ENCODE measurements at places on chromosomes 2 and 18.

DNA sequence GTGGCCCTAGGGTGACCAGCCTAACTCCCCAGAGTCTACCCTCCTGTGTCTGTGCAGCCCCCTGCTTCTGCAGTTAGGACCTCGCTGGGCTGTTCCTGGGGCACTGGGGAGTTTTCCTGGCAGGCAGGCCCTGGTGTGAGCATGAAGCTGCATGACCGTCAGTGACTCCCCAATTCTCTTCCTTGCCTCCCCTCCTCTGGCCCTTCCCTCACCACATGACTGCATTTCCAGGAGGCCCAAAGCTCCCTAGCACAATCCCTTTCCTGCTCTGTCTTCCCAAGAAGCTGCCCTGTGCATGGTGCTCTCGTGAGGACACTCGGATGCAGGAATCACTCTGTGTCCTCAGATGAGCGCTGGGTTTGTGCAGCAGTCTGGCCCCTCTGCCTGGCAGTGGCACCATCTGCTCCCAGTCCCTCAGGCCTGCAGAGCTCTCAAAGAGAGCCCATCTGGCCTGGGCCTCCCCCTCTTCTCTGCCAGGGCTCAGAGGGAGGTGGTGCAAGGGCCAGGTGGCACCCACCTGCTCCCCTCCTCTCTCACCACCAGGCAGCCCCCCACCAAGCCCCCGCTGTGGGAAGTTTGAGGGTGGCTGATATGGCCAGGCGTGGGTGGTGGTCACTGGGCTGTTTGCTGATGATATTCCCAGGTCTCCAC, 125.6 kb upstream of the HS6ST1 start:
- DNase-seq: no peak

- DNase-seq: peak; percentile 57
Observed at GRCh38 chr2:216777637-216778273, 82.1 kb downstream of the TNP1 start.

DNA sequence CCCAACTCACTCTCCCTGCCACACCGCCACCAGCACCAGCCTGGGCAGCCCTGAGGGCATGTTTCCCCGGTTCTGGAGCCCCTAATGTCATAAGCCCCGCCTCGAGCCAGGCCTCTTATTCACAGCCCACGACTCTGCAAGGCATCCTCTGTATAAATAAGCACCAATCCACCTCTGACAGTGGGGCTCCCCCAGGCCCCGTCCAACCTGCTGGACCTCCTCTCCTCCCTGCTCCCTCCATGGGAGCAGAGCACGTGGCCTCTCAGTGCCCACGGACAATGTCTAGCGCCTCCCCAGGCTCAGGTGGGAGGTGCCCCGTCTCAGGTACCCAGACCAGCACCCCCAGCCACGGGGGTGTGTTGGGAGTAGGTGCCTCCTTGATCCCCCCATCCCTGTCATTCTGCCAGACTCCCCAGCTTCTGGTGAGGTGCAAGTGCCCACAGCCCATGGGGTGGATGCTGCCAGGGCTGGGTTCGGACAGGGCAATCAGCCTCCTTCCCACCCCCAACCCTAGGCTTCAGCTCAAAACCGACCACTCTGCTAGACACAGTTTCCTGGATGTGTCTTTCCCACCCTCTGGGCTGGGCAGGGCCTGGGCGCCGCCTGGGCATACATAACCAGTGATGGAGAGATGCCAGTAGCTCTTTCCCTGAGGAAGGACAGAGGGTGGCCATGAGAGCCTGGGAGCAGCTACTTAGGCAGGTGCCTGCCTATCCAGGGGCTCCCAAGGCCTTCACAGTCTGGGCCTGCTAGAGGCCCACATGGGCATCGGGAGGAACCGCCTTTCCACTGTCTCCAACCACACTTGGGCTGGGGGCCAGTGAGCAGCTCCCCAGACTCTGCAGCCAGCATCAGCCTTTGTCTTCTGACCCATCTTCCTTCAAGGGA, 1.6 kb upstream of the ADRA2B start:
- no peak for DNase-seq

- no peak for DNase-seq
Observed at GRCh38 chr2:26039603-26040323, 5.9 kb downstream of the RAB10 start.

DNA sequence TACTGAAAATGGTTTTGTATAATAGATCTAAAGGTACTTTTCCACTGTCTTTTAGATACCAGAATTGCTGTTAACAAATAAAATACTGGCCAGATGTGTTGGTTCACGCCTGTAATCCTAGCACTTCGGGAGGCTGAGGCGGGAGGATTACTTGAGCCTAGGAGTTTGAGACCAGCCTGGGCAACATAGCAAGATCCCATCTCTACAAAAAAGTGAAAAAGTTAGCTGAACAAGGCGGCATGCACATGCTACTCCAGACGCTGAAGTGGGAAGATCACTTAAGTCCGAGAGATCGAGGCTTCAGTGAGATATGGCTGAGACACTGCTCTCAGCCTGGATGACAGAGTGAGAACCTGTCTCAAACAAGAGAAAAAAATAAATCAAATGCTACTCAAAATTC, 2.8 kb downstream of the HNMT start:
- no peak for DNase-seq

GRCh38 chr2:124778076-124778475, 753.0 kb downstream of the CNTNAP5 start:
- peak; percentile 26 for DNase-seq

GRCh38 chr18:75439348-75439747, 11.8 kb upstream of the SMIM21 start:
- no peak for DNase-seq

- DNase-seq: no peak
Observed at GRCh38 chr2:3505771-3506170, 13.6 kb downstream of the ADI1 start.

GRCh38 chr2:205212357-205212756, 469.9 kb upstream of the NRP2 start:
- DNase-seq: no peak

GRCh38 chr2:172749388-172749787, 13.7 kb downstream of the RAPGEF4 start:
- DNase-seq: no peak

- no peak for DNase-seq
Observed at GRCh38 chr2:219142329-219142728, 18.3 kb downstream of the NHEJ1 start.

- DNase-seq: no peak
Observed at GRCh38 chr2:3349211-3349693, 28.4 kb downstream of the EIPR1 start.

DNA sequence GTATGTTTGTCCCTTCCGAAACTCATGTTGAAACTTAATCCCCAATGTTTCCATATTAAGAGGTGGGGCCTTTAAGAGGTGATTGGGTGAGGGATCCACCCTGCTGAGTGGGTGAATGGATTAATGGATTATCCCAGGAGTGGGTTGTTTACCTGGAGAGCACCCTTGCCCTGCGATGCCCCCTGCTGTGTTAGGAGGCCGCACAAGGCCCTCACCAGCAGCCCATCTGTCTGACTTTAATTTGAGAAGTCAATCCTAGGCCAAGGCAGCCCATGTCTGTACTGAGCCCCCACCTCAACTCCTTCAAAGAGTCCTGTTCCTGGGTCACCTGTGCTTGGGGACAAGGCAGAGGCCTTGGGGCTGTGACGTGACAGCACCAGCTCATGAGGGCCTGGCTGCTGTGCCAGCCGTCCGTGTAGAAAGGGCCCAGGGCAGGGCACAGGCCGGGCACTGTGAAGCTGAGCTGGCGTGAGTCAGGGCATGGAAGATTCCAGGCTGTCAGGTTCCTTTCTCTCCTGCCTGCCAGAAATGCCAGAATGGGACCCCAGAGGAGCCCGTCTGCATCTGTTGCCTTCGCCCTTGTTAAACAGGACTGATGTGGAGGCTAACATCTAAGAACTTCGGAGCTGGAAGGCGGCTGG, 21.3 kb upstream of the TAF1B start:
- DNase-seq: no peak

- no peak for DNase-seq
Observed at GRCh38 chr2:241003830-241004564, 5.6 kb downstream of the SNED1 start.

DNA sequence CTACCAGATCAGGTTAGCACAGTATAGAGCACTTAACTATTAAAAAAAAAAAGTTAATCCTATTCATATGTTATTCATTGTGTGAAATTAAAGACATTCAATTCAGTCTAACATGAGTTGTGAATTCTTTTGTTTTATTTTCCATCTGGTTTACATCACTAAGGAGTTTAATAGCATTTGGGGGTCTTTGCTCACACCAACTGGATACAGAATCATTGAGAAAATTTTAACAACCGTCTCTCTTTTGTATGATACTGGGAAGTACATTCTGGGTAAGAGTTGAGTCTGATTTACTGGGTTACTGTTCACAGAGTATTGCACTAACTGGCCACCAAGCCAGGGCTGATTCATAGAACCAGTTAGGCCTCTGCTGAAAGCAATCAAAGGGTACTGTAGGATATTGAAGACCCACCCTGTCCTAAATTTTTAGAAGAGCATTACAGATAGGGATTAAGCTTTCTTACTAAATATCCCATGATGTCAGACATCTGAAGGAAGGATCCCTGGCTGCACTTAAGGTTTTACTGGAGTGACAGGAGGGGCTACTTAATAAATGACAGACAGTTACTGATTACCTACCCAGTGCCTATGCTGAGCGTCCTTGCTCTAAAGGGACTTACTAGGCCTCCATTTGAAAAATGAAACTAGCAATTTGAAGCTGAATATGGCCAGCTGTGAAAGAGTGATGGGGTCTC, 387.9 kb downstream of the SETBP1 start:
- DNase-seq: no peak

DNA sequence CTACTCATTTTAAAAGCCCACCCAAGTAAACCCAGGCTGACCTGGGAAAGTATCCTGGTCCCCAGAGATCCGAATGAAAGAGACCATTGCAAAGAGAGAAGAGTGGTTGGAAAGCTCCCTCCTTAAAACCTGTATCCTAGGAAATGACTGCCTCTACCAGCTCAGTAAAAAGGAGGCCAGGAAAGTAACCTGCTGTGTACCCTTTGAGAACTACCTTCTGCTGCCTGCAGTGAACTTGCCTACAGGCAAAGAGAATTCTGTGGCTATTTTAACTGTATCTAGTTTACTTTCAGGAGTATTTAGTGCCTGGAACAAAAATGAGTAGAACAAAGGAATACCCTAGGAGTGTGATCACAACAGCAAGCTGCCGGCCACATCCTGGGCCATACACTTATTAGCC, 641.7 kb upstream of the NRXN1 start:
- DNase-seq: no peak

DNA sequence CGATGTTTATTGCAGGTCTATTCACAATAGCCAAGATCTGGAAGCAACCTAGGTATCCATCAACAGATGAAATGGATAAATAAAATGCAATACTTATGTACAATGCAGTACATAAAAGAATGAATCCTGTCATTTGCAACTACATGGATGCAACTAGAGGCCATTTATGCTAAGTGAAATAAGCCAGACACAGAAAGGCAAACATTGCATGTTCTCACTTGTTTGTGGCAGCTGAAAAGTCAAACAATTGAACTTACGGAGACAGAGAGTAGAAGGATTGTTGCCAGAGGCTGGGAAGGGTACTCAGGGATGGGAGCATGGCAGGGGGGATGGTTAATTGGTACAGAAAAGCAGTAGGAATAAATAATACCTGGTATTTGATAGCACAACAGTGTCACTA, 563.9 kb downstream of the TMX3 start:
- no peak for DNase-seq

DNA sequence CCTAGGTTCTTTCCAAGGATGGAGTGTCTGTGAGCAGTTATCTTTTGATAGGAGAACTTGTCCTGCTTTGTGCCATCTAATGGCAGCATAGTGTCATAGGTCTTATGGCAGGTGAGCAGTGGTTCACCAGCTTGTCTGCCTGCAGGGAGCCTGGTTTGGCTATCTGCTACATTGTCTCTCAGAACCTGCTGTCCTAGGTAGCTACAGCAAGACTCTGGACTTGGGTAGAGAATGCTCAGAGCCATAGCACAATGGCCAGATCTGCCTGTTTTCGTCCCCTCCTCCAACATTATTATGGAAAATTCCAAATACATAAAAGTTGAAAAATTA, 28.3 kb downstream of the AGFG1 start:
- DNase-seq: no peak

- DNase-seq: no peak
Observed at GRCh38 chr18:11407940-11408339, 201.5 kb upstream of the SLC35G4 start.

- no peak for DNase-seq
Observed at GRCh38 chr2:187266645-187267044, 181.4 kb downstream of the CALCRL start.

GRCh38 chr2:70133491-70134322, 46.4 kb downstream of the PCBP1 start:
- DNase-seq: peak; percentile 42

- DNase-seq: no peak
Observed at GRCh38 chr2:54639609-54640008, 83.9 kb upstream of the EML6 start.

DNA sequence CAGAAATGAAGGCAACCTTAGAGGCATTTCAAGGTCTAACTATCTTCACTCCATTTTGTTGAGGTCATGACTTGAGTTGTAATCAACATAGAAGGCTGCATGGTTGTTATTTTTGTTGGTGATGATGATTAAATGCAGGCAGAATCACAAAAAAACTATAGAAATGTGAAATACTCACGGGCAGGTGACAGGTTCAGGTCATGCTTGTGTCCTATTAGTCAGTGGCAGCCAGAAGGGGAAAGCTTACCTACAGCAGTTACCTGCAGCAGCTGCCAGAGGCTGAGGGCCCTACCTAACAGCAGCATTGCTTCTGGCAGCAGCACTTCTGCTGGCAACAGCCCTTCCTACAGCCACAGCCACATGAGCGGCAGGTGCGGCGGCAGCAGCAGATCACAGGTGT, 394 bp downstream of the SCYGR3 start:
- no peak for DNase-seq

GRCh38 chr2:77552956-77553355, 30.8 kb upstream of the LRRTM4 start:
- DNase-seq: no peak

DNA sequence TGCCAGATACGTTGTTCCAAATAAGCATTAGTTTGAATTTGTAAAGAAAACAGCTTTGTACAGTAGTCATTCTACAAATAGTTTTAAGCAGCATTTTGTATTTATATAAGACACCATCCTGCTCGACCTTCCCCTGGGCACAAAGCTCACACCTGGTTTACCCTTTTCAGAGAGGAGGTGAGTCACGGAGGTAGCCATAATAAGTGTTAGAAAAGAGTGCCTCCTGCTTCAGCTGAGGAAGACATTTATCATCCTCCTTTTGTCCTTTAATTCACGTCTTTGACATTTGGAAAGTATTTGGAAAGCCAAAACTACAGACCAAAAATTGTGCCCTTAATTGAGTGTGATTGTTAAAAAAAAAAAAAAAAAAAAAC, 6.8 kb downstream of the RAB12 start:
- no peak for DNase-seq

GRCh38 chr2:128347701-128348539, 29.3 kb upstream of the HS6ST1 start:
- DNase-seq: no peak

DNA sequence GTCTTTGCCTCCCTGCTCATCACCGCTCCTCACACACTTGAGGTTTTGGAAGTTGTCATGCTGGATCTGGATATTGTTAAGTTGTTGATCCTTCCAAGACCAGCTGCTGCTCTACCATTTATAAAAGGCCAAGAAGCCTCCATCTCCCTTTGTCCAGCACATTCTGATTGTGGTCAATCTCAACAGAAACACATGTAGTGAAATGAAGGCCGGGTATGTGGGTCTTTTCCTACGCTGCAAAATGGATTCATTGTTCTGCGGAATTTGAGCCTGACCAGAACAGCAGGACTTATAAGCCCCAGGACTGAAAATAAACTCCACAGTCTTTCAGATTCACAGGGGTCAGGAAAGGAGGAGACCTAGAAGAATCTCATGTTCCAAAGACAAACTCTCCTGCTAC, 238.4 kb downstream of the CMPK2 start:
- DNase-seq: no peak
